ENCODE measurements at places on chromosomes 6 and 20.

GRCh38 chr6:13715444-13715883 lies 3.8 kb upstream of the RANBP9 start:
- DNase-seq = no peak

GRCh38 chr6:116059713-116060571 lies 749 bp downstream of the FRK start:
- DNase-seq = no peak

GRCh38 chr20:10978713-10979112 lies 304.9 kb upstream of the JAG1 start:
- DNase-seq = no peak

GRCh38 chr6:138503881-138504680 lies 4.8 kb upstream of the NHSL1 start:
- no peak for DNase-seq

- DNase-seq = no peak
These were observed 166.5 kb downstream of the SOBP start for GRCh38 chr6:107656401-107656800.

DNA sequence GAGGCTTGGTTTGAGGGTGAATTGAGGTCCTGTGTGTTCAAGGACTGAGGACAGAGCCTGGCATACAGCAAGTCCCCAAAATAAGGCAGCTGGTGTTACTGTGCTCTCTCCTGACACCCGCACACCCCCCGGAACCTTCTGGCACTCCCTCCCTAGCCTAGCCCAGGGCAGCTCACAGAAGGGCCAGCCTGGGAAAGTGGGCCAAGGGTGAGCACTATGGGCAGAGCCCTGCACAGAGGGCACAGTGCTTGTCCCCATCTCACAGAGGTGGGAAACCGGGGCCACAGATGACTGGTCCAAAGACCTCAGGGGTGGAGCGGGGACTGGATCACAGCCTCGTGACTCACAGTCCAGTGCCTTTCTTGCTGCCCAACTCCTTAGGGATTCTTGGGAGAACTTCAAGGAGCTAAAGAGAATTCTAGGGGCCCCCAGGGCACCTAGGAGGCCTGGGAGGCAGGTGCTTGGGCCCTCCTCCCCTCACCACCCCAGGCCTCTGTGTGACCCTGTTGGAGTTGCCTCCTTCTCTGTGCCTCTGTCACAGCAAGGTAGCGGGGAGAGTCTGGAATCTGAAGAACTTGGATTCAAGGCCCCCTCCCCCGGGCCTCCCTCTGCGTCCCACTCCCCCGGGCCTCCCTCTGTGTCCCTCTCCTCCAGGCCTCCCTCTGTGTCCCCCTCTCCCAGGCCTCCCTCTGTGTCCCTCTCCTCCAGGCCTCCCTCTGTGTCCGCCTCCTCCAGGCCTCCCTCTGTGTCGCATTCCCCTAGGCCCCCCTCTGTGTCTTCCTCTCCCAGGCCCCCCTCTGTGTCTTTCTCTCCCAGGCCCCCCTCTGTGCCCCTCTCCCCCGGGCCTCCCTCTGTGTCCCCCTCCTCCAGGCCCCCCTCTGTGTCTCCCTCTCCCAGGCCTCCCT lies 13.5 kb downstream of the DLGAP4 start:
- DNase-seq = no peak

GRCh38 chr20:16262594-16262993 lies 310.7 kb downstream of the KIF16B start:
- DNase-seq = no peak

DNA sequence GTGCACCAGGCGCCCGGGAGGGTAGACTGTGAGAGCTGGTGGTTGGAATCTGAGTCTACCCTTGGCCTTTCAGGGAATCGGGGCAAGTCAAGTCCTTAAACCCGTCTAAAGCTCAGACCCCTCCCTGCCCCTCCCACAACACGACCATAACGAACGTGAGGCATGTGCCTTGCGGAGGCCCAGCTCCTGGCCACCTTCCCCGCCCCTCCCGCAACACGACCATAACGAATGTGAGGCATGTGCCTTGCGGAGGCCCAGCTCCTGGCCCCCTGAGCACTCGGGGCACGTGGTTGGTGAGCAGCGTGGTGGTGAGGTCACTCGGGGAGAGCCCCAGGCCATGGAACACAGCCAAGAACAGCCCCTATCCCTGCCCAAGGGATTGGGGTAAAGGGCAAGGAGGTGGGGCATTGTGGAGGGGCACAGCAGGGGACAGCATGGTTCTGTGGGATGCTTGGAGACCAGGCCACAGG lies 132.2 kb downstream of the TAF4 start:
- no peak for DNase-seq

DNA sequence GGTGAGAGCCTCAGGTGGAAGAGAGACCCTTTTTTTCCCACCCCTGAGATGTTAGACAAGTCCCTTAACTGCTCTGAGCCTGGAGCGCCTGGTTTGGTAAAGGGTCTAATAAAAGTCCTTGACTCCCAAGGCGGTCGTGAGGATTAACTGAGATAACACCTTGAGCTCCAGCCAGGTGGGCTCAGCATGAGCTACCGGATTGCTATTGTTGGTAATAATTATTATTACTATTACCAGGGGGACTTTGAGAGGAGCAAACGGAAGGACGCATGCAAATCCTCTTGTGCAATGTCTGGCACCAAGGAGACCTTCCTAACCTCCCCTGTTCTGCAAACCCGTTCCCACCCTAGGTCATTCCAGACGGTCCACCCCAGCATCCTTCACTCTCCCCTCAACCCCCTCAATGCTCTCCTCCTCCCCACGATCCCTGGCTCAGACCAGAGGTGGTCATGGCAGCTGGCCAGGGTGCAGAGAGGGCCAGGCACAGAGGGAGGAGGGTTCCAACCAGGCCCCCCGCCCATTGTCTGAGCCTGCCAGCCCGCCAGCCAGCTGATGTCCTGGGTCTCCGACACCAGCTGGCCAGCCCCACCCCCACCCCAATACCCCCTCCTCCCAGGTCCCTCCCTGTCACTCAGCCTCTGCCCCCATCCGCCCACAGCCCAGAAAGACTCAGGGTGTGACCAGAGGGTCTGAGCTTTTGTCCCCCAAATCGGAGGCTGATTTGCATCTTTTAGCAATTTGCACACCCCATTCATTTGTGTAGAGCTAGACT lies 14.3 kb upstream of the CBFA2T2 start:
- DNase-seq = no peak

- DNase-seq = no peak
These were observed 26.7 kb downstream of the PKIG start for GRCh38 chr20:44609006-44609515.

GRCh38 chr6:42101186-42101657 lies 41.2 kb downstream of the C6orf132 start:
- no peak for DNase-seq

- no peak for DNase-seq
These were observed 10.4 kb downstream of the COX7A2 start for GRCh38 chr6:75233092-75233615.

DNA sequence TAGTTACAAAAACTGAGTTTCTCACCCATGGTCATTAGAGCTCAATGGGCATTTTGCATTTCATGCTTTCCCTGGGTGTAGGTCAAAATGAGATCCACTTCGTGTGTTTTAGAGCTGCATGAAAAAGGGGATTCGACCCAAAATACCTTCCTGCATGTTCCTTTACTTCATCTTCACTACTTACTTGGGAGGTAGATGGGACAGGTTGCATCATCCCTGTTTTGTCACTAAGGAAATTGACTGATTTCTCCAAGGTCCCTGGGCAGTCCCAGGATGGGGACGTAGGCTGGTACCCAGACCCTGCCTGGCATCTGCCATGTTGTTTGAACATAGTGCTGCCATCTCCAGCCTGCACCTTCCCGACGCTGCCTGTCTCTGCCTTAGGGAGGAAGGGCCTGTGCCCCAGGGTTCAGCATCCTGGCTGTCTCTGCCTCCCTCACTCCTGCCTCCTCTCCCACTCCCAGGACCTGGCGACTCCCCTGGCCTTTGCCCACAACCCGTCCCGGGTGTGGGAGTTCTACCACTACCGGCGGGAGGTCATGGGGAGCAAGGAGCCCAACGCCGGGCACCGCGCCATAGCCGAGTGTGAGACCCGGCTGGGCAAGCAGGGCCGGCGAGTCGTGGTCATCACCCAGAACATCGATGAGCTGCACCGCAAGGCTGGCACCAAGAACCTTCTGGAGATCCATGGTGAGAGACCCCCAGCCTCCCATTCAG lies 17.0 kb downstream of the SIRT5 start:
- no peak for DNase-seq

GRCh38 chr6:52595796-52596130 lies 18.9 kb upstream of the TRAM2 start:
- DNase-seq = no peak

DNA sequence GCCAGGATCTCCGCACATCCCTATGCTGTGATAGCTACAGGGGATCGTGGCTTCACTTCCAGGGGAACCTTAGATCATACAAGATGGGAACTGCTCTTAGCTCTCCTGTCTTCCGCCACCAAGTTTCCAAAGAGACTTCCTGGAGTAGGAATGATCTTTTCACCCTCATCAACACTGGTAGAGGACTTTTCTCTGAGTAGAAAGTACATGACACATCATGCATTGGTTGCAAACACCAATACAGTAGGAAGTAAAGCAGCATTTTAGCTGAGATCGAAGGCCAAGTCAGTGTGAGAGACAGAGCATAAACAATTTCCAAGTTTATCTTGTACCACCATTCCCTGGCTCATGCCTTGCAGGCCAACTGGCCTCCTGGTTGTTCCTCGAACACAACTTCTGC lies 113.1 kb upstream of the NEDD9 start:
- no peak for DNase-seq

DNA sequence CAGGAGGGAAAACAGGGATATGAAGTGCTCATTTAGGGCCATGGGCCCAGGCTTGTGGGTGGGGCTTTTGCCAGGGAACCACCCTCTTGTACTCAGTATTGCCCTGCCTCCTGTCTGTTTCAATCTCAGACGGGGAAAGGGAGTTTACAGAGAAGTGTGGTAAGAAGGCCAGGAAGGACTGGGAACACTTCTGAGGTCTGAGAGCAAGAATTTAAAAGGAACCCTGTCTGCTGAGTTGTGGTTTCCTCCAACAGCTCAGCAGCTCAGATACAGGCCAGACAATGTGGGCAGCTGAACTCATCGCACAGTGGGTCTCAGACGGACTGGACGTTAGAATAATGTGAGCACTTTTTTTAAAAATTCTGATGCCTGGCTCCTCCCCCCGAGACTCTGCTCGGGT lies 354.1 kb upstream of the ARID1B start:
- no peak for DNase-seq

GRCh38 chr6:92989656-92990055 lies 429.7 kb downstream of the EPHA7 start:
- DNase-seq = no peak

- DNase-seq = no peak
These were observed 156.7 kb upstream of the PMEPA1 start for GRCh38 chr20:57866250-57867106.

DNA sequence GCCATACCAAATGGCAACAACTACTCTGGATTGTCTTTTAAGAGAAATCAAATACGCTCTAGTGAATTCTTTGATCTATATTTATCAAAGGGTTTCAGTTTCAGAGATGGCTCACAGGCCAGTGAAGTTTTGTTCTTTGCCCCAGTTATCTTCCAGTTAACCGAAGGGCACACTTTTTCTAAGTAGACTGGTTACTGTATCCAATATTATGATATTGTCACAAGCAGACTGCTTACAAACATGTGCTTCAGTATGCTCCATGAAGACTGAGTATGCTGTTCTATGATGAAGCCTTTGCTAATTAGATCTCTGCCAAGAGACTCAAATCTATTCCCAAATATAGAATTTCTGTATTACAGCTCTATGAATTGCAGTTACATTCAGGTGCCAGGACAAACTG lies 181.1 kb downstream of the REV3L start:
- DNase-seq = no peak

DNA sequence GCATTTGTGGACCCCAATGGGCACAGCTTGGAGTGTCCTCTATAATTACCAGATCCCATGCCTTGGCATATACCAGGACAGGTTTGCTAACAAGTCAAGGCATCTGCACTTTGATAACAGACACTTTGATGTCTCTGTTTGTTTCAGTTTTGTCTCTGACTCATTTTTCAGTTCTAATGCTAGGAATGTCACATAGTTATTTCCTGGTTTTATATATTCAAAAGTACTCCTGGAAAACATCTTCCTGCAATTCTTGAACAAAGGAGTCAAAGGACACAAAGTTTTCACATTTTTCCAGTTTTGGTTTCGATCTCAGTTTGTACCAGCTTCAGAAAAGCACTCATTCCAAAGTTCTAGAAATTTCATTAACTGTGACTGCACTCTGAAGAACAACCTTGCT lies 188.1 kb downstream of the FOXC1 start:
- no peak for DNase-seq

DNA sequence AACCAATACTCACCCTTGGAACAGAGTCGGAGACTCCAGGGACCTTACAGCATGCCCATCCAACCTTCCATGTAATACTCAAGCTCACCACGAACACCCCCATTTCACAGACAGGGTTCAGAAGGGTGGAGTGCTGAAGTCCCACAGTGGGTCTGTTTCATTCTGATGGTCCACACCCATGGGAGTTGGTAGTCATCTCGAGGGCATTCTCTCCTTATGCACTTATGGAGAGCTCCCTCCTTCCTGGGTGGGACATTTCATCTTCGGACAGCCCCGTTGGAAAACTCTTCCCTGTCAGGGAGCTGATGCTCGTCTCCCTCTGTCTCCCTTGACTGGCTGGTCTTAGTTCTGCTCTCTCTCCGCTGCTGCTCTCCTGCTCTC lies 38.9 kb downstream of the COX4I2 start:
- no peak for DNase-seq

DNA sequence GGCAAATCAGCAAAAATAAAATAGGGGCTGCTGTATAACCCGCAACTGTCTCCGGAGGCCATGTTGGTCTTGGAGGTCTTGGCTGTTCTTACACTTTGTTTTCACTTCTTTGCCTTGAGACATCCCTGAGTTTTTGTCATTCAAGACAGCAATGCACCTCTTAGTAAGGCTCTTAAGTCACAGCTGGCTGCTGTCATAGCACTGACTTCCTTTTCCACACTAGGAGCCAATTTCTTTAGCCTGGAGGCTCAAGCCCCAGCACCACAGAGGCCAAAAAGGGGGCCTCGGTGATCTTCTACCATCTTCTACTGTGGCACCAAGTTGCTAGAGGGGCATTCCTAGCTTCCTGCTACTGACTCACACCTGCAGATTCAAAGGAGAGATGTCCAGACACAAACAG lies 536.3 kb downstream of the CDH26 start:
- no peak for DNase-seq

DNA sequence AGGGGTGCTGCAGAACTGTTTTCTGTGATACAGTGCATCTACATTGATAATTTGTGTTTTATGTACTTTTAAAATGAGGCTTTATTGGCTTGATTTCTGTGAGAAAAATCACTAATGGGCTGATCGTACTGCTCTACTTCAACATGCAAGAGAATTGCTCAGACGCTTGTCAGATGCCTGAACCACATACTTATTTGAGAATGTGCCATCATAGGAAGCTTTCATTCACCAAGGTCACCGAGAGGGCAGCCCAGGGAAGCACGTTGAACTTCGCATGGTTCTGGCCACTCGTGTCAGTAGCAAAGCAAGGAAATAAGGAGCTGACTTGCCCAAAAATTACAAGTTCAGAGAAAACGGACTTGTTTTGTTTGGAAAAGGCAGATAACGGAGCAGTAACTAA lies 168.5 kb upstream of the AKAP12 start:
- no peak for DNase-seq

GRCh38 chr6:46865221-46865620 lies 56.5 kb downstream of the ADGRF5 start:
- DNase-seq = no peak

Measured in activated T-helper 1 cell treated with anti-CD3 and anti-CD28 coated beads, Interleukin-2, amount 50 U/mL, for 16 hours (primary cell).